Stimulated activated CD8-positive, alpha-beta memory T cell treated with anti-CD3 and anti-CD28 coated beads, Interleukin-15, amount 100 ng/mL, for 1 hour (primary cell): ENCODE measurements at places on chromosomes 6 and 20.

GRCh38 chr20:62493253-62493885 lies 17.6 kb upstream of the GATA5 start:
- no peak for DNase-seq

GRCh38 chr6:170314983-170315382 lies 8.4 kb downstream of the FAM120B start:
- no peak for DNase-seq

GRCh38 chr6:85403331-85404015 lies 46.4 kb upstream of the NT5E start:
- no peak for DNase-seq

DNA sequence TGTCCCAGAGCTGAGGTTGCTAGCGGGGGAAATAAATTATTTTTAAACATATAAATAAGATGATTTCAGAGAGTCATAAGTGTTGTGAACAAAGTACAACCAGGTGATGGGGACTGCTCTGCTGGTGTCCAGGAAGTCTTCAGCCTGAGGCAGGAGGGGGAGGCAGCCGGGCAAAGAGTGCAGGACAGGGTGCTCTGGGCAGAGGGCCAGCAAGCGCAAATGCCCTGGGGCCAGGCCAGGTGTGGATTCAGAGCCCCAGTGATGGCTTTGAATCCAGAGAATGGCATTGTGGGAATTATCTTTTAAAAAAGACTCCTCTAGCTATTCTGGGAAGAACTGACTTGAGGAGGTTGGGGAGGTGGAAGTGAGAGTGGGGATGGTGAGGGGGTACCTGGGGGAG lies 1.6 kb downstream of the CLPSL1 start:
- no peak for DNase-seq

- DNase-seq, result no peak
Observed at GRCh38 chr20:32037929-32038328, 14.1 kb upstream of the HCK start.

DNA sequence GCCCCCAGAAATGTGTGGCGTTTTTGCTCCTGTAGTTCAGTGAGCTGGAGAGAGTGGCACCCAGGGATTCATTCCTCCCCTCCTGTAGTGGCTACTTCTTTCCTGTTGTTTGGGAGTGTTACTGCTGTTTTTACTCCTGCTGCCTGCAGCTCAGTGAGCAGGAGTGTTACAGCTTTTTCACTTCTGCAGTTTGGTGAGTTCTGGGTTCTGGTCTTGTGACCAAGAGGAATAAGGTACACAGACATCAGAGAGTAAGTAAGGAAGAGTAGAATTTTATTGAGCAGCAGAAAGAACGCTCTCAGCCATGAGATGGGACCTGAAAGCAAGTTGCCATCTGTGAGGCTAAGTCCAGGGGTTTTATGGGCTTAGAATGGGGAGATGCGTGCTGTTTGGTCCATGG lies 966.3 kb upstream of the CITED2 start:
- no peak for DNase-seq

DNA sequence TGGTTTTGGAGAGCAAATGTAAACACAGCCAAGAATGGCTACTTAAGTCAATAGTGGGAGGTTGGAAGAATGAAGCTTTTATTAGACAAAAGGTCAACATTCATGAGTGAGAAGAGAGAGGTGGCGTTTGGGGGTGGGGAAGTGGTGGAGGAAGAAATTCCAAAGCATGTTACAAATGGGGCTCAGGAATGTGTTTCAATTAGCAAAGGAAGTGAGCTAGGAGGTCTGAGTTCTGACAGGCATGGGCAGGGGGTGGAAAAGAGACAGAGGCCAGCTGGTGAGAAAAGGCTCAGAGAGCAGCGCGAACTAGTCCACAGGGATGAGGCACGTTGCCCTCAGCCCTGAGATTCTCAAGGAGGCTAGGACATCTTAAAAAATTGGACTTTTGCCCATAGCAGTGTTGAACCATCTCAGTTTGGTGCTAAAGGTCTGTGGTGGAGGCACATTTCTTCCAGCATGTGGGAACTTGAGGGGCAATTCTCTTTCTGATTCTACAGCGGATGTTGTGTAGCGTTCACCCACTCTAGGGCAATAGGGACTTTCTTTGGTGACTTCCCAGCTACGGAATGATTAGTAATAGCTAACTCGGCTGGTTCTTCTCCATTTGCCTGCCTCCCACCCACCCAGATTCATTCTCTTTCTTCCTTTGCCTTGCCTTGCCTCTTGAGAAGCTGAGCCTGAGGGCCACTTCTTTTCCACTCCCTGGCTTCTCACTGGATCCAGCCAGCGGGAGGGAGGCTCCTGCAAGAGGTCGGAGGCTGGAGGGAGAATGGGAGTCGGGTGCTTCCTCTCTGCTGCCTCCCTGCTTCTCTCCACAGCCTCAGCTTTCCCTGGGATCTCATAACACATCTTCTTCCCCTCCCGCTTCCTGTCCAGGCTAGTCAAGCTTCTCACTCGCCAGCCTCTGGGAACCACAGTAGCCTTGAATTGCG lies 45.1 kb upstream of the NEDD9 start:
- no peak for DNase-seq

- no peak for DNase-seq
Observed at GRCh38 chr6:74971633-74972032, 234.2 kb downstream of the COL12A1 start.

GRCh38 chr6:135813401-135813800 lies 38.1 kb upstream of the PDE7B start:
- no peak for DNase-seq

DNA sequence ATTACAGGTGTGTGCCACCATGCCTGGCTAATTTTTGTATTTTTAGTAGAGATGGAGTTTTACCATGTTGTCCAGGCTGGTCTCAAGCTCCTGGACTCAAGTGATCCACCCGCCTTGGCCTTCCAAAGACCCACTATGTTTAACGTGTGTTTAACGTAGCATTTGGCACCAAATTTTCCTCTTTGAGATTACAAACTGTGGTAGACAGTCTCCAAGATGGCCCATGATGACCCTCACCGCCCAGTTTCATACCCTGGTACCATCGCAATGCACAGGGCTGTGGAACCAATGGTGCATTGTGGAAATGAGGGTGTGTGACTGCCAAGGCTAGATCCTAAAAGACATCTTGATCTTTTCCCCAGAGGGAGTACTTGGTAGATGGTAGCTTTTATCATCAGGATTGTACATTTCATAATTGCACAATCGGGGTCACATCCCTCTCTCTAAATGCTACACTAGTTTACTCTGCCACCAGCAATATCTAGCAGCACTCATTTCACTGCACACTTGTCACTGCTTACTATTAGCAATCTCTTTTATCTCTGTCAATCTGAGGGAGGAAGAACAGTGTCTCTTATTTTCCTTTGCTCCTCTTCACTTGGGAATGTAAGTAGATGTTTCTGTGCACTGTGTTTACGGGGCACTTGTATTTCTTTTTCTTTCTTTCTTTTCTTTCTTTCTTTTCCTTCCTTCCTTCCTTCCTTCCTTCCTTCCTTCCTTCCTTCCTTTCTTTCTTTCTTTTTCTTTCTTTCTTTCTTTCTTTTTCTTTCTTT lies 96.9 kb downstream of the NOL4L start:
- DNase-seq, result no peak

- DNase-seq, result peak; percentile 81
Observed at GRCh38 chr6:42661540-42662153, 60.8 kb downstream of the PRPH2 start.

- no peak for DNase-seq
Observed at GRCh38 chr6:150090328-150090727, 21.4 kb upstream of the ULBP3 start.

DNA sequence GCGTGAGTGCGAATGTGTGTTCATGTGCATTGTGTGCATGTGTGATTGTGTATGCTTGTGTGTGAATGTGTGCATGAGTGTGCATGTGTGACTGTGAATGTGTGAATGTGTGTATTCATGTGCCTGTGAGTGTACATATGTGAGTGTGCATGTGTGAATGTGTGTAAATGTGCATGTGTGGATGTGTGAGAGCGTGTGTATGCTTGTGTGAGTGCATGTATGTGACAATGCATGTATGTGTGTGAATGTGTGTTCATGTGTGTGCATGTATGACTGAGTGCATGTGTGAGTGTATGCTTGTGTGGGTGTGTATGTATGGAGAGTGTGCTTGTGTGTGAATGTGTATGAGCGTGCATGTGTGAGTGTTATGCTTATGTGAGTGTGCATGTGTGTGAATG lies 77.4 kb downstream of the SMOC2 start:
- DNase-seq, result no peak

GRCh38 chr6:87473419-87473903 lies 687 bp downstream of the SLC35A1 start:
- DNase-seq, result no peak

GRCh38 chr6:130895516-130895915 lies 68.3 kb downstream of the SMLR1 start:
- DNase-seq, result no peak

DNA sequence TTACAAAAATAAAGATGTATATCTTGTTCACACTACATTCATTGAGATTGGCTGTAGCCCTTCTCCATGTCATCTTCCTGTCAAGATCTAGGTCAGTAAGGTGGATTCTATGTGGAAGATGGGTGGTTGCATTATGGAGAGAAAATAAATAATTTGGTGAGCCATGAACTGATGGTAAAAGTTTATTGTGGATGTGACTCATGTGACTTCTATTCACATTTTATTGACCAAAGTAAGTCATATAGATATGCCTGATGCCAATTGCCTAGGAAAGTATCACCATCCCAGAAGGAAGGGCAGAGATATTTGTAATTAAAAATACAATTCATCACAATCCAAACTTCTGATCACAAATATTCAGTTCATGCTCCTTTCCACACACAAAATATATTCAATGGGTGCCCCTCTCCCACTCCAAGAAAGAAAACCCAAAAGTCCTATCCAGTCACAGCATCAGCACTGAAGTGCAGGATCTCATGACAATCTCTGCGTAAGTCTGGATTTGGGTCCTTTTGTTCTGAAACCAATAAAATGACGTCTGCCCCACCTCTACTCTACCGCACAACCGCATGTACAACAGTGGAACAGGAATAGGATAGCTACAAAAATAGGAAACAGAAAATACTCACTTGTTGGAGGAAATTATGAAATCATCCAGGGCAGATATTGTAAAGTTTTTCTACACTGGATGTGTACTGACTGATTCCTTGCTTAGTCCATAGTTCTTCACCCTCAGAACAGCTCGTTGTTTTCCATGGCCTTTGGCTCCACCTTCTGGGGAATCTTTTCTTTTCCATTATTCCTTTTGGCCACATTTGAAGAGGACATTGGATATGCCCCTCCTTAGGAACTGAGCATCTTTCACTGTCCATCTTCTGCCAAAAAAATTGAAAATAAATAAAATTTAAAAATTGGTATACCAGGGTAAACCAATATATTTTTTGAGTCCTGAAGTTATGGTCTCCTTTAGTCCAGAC lies 16.1 kb upstream of the SLC17A3 start:
- DNase-seq, result no peak

GRCh38 chr6:91020744-91021143 lies 433.9 kb upstream of the MAP3K7 start:
- no peak for DNase-seq

- DNase-seq, result peak; percentile 8
Observed at GRCh38 chr6:127971945-127972391, 71.1 kb upstream of the THEMIS start.

- no peak for DNase-seq
Observed at GRCh38 chr6:753486-753885, 60.5 kb upstream of the EXOC2 start.

DNA sequence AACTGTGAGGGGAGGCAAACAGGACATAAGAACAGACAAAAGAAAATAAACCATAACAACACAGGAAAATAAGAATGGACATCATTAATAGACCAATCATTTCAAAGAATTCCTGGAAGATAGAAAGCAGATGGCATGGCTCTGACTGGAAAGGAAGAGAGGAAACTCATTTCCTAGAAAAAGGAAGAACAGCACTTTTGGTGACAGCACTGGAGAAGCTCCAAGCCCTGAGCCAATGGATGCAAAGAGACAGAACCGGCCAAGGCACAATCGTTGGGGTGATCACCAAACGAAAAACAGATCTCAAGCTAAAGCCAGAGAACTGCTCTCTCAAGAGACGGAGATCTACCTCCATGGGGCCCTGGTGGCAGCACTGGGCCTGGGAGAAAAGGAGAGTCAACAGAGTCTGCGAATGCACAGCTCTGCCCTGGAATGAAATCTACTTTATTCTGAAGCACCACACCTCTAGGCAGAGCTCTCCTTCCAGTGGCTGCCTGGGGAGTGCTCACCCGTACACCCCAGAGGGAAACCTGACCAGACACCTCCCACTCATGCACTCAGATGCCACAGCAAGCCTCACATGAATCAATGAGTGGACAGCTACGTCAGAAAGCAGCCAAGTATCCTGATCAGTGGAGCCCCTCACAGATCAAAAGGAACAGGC lies 24.2 kb downstream of the KIAA0319 start:
- no peak for DNase-seq

DNA sequence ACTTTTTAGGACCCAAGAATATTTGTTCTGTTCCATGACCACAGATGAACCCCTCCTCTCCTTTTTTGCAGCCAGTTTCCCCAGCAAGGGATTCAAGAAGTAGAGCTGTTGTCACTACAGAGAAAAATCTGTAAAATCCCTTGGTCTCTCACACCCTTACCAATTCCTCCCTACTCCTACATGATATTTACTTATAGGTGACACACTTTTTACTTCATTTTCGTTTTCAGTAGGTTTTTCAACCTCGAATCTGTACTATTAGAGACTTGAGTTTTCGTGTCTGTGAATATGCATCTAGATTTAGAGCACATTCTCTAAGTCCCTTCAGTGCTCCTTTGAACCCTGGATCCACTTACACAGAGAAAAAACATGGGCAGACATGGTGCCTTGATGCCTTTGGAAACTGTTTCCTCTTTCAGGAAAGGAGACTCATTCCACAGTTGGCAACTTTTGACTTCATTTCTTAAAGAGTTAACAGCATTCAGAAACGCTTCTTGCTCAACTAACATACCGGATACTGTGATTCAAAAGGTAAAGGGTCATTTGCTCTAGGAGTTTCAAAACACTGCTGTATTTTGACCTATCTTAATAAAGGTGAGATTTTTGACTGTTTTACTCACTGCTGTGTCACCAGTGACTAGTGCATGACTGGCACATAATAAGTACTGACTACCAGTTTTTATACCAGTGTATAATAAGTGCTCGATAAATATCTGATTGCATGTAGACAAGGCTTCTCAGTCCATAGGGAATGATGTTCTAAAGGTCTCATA lies 50.6 kb downstream of the LAMA4 start:
- DNase-seq, result no peak

DNA sequence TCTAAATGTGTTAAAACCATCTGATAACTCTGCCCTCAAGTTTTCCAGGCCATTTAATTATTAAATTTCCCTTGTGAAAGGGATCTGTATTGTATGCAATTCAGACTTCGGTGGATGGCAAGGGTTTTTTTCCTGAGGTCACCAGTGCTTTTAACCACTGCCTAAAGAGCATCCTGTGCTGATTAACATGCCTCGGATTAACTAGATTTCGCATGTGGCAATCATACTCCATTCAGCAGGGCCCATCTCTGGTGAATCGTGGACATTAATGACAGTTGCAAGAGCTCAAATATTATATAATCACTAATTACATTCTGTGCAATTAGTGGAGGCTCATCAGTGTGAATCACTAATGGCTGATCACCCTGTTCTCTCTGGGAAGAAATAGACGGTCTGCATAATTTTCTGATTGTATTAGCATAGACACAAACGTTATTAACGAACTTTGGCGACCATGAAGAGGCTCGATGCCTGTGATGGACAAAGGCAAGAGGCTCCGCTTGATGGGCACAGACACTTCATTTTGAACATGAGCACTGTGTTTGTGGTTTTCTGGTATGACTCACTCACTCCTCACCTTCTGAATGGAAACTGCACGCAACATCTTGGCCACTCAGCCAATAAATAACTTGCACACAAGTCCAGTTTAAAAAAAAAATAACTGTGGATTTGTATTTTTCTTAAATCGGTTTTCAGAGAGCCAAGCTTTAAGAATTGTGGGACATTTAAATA lies 31.4 kb downstream of the LINC00237 start:
- DNase-seq, result no peak

GRCh38 chr6:33776764-33777163 lies 12.2 kb downstream of the LEMD2 start:
- no peak for DNase-seq
